ENCODE measurements at places on chromosomes 13 and 19. TPM values are rescaled to one million over a fixed set of nuclear protein-coding genes. Genes with fewer than 3 reads are reported as not detected.

The PRR36 gene
- total RNA-seq = 0.12 TPM

- no peak for DNase-seq
Measured at GRCh38 chr13:106819413-106820180, 251.7 kb upstream of the ARGLU1 start.

GRCh38 chr19:7602935-7603497, 7.4 kb downstream of the CAMSAP3 start:
- DNase-seq = no peak

GRCh38 chr13:29892151-29892550, 41.7 kb upstream of the UBL3 start:
- no peak for DNase-seq

The SLC8A2 gene
- not detected for total RNA-seq

GRCh38 chr19:1401138-1401888, at the start of gene GAMT:
Gene GAMT, minus strand, starts transcription at chr19:1401542. Its CDS starts 66 bp downstream, at chr19:1401476.
- DNase-seq = peak; percentile 47

- no peak for DNase-seq
Measured at GRCh38 chr19:23778566-23778965, 19.9 kb upstream of the ZNF681 start.

The PGLYRP2 gene
- 0.07 TPM for total RNA-seq

DNA sequence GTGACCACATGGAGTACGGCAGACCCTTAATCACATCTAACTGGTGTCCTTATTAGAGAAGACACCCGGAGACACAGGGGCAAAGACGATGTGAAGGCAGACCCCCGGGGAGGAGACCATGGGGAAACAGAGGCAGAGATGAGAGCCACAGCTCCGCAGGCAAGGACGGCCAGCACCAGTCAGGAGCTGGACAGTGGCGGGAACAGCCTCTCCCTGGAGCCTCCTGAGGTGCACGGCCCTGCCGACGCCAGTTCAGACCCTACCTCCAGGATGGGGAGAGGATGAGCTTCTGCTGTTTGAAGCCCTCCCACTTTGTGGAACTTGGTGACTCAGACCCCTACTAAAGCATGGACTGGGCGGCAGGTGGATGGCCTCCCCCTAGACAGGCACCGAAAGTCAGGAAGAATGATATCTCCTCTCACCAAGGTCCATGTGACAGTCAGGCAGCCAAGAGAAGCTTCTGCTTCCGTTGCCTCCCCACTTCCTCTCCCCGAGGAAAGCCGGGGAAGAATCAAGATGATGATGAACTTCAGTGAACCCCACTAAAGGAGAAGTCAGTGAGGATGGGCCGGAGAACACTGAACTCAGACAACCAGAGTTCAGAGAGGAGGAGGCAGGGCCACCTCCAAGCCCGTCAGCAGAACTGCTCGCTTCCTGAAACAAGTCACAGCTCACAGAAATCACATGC, 25.4 kb downstream of the RAB20 start:
- peak; percentile 16 for DNase-seq

The MEDAG gene
- not detected for total RNA-seq

GRCh38 chr19:55353803-55354697, 469 bp downstream of the COX6B2 start:
- peak; percentile 76 for DNase-seq

- DNase-seq = no peak
Measured at GRCh38 chr13:47170971-47171370, 274.1 kb upstream of the HTR2A start.

DNA sequence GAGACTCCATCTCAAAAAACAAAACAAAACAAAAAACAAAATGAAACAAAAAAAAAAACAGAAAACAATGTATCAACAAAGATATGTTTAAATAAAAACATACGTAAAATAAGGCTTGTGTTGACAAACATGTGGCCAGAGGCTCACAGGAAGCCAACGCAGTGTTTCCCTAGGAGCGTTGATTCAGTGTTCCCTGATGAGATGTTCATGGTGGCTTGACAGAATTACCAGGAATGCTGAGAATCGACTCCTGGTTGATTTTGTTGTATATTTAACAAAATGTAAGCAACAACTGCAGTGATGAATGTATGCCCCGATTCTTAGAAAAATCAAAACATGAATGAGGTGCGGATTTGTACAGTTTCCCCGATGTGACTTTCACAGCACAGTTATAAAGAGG, 8.9 kb upstream of the ZNF787 start:
- DNase-seq = no peak

- DNase-seq = no peak
Measured at GRCh38 chr19:16654627-16655026, 5.3 kb downstream of the SMIM7 start.

DNA sequence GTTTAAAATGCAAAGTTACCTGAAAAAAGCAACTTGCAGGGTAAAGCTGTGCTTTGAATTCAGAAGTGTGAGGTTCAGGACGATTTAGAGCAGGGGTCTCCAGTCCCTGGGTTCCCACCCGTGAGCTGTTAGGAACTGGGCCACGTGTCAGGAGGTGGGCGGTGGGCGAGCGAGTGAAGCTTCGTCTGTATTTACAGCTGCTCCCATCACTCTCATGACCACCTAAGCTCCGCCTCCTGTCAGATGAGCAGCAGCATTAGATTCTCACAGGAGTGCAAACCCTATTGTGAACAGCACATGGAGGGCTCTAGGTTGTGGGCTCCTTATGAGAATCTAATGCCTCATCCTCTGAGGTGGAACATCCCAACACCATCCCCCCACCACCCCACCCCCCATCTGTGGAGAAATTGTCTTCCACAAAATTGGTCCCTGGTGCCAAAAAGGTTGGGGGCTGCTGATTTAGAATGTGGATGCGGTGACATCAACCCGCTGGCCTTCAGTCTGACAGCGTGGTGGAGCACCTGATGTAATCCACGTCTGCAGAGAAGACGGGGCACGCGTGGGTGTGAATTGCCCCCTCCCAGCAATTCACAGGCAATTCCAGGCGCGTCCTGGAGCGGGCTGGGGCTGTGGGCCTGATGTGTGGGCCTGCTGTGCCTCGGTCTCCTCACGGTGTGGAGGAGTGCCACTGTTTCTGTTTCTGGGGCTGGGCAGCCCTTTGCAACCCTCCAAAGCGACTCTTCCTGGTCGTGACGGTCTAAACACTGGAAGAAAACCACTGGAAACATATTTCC, 214.0 kb upstream of the SOX1 start:
- DNase-seq = no peak

GRCh38 chr19:1822210-1822609, 10.1 kb upstream of the ATP8B3 start:
- DNase-seq = no peak

All from activated naive CD4-positive, alpha-beta T cell treated with anti-CD3 and anti-CD28 coated beads for 36 hours (primary cell).